NCI-H1092 (cell line): ENCODE measurements at places on chromosomes 6 and 20.
A peak's percentile ranks its signal among the peaks of the same experiment; 100 is the strongest.

- peak; percentile 79 for DNase-seq
These were observed 728.3 kb downstream of the MAFB start for GRCh38 chr20:39960522-39961428.

DNA sequence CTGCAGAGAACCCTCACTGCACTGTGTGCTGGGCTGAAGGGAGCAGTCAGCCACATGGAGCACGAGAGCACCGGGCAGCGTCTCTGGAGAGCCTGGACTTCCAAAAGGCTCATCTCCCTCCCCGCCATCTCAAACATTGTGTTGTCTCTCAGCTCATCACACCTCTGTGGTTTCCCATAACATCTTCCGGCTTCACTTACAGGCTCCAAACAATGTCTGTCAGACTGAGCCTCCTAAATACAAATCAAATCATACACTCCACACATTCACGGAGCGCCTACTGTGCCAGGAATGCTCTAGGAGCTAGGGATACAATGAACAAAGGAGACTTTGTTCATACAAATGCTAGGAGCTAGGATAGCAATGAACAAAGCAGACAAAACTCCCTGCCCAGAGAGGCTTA is 398.0 kb downstream of the RNGTT start:
- no peak for DNase-seq

GRCh38 chr6:29563435-29563965 is 4.0 kb upstream of the UBD start:
- DNase-seq: no peak

DNA sequence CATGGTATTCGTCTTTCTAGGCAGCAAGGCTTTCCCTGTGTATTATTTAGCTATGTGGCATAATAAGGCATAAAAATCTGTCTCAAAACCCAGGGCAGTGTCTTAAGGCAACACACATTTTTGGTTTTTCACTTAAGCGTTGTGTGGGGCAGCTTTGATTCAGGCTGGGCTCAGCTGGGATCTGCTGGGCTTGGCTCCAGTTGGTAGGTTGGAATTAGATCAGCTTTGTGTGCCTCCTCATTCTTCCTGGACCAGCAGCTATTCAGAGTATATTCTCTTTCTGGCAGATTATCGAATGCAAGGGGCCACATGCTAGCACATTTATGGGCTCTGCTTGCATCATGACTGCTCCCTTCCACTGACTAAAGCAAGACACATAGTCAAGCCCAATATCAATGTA is 487.9 kb downstream of the RFPL4B start:
- no peak for DNase-seq

DNA sequence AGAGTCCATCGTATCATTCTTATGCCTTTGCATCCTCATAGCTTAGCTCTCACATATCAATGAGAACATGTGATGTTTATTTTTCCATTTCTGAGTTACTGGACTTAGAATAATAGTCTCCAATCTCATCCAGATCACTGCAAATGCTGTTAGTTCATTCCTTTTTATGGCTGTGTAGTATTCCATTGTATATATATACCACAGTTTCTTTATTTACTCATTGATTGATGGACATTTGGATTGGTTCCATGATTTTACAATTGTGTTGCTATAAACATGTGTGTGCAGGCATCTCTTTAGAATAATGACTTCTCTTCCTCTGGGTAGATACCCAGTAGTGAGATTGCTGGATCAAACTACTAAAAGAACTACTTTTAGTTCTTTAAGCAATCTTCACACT is 21.0 kb upstream of the TFB1M start:
- no peak for DNase-seq

DNA sequence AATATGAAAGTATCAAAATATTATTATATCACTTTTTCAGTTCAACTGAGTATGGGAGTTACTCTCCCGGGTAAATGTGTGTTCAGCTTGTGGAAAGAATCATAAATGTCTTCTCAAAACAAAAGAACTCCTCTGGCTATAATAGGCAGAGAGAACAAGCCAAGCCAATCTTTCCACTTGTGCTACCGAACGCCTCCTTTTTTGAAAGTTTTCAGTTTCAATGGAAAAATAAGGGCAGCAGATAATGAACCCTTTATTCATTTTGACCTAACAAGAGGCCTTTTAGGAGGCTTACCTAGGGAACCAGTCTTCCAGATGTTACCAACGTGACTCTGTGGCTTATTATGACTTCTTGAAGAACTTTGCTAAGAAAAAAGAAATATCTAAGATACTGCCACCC is 67.5 kb downstream of the PDE7B start:
- DNase-seq: no peak

DNA sequence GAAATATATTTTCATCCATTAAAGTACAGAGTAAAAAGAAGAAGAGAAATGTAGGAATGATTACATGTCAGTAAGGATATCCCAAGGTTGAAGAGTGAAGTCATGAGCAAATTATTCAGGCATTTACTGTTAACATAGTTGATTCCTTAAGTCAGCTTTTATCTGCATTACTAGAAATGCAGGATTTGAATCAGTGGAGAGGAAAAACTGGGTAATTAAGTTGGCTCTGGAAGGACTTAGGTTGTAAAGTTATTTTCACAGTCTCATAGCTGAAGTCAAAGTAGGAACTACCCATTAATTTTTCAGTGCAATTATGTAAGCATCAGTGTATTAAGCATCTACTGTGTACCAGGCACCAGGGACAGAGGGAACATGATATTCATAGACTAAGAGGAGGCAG is 7.8 kb downstream of the NAA20 start:
- no peak for DNase-seq

GRCh38 chr6:42385339-42385738 is 66.4 kb downstream of the TRERF1 start:
- no peak for DNase-seq

GRCh38 chr6:143457563-143458359 is 7.2 kb downstream of the PEX3 start:
- DNase-seq: no peak

DNA sequence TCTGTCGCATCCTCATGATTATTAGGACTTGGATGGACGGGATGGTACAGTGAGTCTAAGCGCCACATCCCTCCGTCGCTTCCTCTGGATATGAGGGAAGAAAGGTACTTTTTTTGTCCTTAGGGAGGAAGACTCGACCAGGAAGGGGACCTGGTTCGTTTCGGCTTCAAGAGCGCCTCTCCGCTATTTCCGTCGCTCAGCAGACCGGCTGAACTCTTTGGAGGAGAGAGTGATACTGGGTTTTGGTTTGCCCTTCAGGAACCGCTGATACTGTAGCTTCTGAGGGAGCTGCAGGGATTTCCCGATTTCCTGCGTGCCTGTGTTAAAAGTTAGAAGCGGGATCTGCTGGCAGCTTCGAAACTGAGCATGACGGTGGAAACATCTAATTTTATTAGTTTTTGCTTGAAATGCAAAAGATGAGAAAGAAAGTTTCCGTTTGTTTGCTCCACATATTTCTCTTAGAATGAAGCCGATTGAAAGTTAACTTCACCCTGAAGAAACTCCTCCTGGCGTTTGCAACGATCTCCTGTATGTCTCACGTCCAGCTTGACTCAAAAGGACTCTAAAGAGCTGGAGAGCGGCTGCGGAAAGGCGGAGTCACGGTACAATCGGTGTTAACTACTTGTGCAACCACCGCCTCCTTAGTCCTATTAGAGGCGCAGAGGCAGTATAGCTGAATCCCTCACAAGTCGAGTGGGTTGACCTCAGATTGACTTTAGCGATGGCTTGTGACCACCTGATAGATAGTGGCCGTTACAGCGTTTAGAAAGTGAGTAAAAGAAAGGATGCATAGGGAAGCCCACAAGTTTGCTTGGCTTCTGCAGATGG is 129.4 kb downstream of the TRIM27 start:
- DNase-seq: no peak

DNA sequence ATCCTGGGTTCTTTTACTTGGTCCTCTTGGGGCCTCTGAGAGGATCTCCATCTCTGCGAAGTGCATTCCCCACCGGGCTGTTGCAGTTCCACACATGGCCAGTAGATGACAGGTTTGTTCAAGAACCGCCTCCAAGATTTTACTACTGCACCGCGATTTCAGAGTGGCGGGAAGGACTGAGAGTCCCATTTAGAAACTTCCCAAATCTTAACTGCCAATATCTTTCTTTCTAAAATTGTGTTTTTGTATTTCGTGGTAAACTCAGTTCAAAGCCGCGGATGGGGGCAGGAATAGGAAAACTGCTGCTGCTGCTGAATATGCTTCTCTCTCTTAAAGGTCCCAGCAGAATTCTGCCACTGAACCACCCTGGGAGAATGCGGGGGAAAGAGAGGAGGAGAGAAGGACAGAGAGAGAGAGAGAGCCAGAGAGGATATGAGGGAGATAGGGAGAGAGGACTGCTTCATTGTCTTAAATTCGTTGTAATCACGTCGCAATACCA is 8.6 kb upstream of the BTNL2 start:
- peak; percentile 2 for DNase-seq

- no peak for DNase-seq
These were observed 34.5 kb downstream of the RIOK1 start for GRCh38 chr6:7424058-7424457.

GRCh38 chr6:142942238-142942637 is 2.7 kb downstream of the HIVEP2 start:
- no peak for DNase-seq

- DNase-seq: peak; percentile 48
These were observed 23.1 kb upstream of the UBE2J1 start for GRCh38 chr6:89375427-89376267.

- no peak for DNase-seq
These were observed 40.8 kb downstream of the KCNK17 start for GRCh38 chr6:39273406-39273821.

DNA sequence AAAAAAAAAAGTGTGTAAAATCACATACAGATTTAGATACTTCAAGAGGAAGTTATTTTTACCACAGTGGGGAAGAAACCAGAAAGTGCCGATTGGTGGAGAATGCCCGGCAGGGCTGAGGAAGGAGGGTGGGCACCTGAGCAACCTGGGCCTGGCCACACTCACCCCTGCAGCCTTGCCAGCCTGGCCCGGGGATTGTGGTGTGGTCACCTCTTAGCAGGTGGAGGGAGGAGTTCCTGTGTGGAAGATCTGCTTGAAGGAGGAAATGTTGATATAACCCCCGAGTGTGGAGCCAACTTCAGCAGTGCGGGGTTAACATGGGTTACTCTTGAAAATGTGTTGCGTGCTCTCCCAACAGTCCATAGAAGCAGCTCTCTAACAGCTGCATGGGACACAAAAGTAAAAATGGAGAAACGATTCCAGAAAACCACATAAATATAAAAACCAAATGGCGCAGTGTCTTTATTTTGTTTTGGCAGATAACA is 14.7 kb downstream of the UST start:
- DNase-seq: no peak

DNA sequence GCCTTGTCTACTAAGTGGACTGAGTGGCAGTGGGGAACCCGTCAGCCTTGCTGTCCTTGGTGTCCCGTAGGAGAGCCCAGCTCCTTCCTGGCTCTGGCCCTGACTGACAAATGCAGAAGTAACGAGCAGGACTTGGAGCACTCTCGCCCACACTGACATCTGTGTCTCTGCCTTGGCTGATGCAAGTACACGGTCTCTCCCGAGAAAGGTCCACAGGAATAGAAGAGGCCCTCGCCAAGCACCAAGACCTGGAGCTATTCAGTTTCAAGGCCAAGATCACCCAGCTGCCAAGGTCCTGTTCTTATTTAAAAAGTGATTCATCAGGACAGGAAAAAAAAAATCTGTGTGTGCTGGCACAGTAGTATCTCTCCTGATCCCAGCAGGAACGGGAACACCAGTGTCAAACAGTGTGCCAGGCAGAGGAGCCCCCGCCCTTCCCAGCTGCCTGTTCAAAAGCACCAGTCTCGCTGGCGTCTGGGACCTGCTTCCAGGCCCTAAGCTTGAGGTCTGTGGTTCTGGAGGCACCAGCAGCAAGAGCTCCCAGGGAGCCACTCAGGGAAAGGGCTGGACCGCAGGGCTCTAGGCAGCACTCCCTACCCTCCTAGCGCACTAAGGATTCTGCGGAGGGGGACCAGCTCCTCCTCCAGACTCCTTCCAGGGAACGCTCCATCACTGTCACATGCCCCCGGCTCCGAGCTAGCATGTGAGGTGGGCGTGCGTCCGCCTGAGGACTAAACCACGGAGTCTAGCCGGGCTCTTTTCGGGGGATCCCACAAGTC is 376.9 kb downstream of the RNGTT start:
- no peak for DNase-seq

DNA sequence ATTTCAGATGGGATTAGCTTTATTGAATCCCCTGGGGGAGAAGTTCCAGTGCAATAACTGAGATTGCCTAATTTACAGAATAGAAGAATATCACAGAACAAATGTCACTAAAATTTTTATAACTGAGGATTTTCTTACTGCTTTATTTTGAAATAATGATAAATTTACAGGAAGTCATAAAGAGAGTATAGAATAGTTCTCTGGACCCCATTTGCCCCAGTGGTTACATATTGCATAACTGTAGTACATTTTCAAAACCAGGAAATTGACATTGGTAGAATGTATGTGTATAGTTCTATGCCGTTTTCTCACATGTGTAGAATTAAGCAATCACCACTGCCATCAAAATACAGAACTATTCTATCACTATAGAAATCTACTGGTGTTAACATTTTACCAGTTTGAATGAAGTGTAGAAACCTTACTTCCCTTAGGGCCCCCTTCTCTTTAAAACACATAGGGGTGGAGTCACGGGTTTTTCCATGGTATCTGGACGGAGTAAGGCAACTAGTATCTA is 18.3 kb downstream of the KIF6 start:
- DNase-seq: no peak

DNA sequence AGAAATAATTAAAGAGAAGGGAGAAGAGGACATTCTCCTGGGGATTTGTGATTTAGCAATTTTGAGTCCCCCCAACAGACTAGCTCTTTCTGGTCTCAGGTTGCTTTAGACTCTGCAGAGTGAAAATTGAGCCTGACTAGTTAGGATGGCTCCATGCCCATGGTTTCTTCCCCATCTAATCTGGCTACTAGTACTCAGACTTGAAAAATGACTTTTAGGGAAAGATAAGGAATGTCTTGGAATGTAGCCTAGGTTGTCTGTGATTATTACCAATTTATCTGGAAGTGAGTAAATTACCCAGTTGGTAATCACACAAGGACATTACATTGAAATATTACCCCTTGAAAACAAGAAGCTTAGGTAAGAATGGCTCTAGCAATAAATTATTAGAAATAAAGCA is 4.2 kb downstream of the BEND6 start:
- DNase-seq: no peak
